ENCODE measurements at places on chromosomes 12 and 14. TPM values are rescaled to one million over a fixed set of nuclear protein-coding genes. Genes with fewer than 3 reads are reported as not detected.

Gene AQP5
- total RNA-seq = 0.47 TPM

Gene FAIM2
- total RNA-seq = not detected

Gene ACSM4
- total RNA-seq = not detected

Gene BCL11B
- 0.05 TPM for total RNA-seq

Gene MMP19
- 0.68 TPM for total RNA-seq

Gene KRT3
- total RNA-seq = not detected

Gene GARIN6
- total RNA-seq = not detected

Gene CCDC177
- not detected for total RNA-seq

Gene TSHR
- not detected for total RNA-seq

Gene KLRC3
- not detected for total RNA-seq

Gene GALNT6
- 19.9 TPM for total RNA-seq

Gene CLEC1A
- total RNA-seq = 26.2 TPM

Gene LTA4H
- 137 TPM for total RNA-seq

Measured in dermis blood vessel endothelial cell (primary cell).